ENCODE measurements at places on chromosomes 4 and X.

DNA sequence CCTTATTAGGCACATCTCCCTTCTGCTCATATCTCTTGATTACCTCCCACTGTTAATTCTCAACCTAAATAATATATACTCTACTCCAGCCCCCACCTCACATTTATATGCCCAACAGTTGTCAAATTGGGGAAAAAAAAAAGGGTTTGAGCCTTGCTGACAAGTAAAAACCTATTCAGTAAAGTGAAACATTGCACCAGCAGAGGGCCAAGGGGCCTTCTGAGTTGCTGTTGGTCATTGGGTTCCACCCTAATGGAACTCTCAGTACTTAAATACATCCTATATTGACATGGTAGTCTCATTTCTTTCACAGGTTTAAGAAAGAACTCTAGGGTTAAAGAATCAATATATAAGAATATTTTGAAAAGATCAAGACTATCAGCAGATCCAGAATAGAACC lies 362.2 kb downstream of the SMARCA1 start:
- no peak for DNase-seq

- DNase-seq = no peak
Measured at GRCh38 chr4:80913381-80913780, 117.1 kb upstream of the BMP3 start.

DNA sequence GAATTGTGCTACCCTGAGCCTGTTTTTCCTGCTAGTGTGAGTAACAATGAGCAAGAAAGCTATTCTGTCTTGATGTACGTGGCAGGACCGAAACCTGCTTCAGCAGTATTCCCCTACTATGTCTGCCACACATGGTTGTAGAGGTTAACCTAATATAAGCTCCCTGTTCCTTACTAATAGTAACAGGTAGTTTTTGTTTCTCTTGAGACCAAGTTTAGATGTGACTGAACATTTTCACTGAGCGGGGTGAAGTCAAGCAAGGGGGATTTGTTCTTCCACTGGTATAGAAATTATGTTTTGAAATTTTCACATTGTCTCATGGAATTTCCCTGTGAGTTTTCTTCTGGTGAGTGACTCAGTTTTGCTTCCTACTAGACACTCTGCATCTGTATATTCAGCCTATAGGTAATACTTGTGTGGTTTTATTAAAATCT lies 37.3 kb downstream of the RRAGB start:
- no peak for DNase-seq

- DNase-seq = no peak
Measured at GRCh38 chrX:103742339-103742738, 31.6 kb downstream of the TMEM31 start.

GRCh38 chr4:25621027-25621930 lies 34.4 kb upstream of the SLC34A2 start:
- no peak for DNase-seq

- DNase-seq = no peak
Measured at GRCh38 chr4:61741327-61742096, 541.4 kb downstream of the ADGRL3 start.

DNA sequence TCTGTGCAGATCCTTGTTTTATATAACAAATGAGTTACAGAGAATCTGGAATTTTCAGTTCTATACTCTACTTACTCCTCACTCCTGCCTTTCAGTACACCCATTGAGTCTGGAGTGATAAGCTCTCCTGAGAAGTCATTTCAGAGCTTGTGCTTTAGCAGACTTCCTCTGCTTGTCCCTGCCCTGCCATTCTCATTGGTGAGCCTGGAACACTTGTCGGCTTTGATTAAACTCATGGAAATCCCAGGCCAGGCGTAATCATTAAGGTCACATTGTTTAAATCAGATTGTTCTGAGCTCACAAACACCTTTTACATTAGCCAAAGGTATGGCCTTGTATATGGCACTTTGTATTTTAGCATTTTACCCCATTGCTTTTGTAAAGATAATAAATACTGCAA lies 102.7 kb downstream of the CNKSR2 start:
- DNase-seq = no peak

GRCh38 chrX:8870411-8870810 lies 69.2 kb upstream of the FAM9A start:
- no peak for DNase-seq

- DNase-seq = no peak
Measured at GRCh38 chr4:90572996-90573395, 445.8 kb downstream of the CCSER1 start.

- DNase-seq = peak; percentile 16
Measured at GRCh38 chrX:49176421-49177326, 5.0 kb downstream of the PLP2 start.

- DNase-seq = no peak
Measured at GRCh38 chrX:22150371-22150770, 118.2 kb downstream of the PHEX start.

DNA sequence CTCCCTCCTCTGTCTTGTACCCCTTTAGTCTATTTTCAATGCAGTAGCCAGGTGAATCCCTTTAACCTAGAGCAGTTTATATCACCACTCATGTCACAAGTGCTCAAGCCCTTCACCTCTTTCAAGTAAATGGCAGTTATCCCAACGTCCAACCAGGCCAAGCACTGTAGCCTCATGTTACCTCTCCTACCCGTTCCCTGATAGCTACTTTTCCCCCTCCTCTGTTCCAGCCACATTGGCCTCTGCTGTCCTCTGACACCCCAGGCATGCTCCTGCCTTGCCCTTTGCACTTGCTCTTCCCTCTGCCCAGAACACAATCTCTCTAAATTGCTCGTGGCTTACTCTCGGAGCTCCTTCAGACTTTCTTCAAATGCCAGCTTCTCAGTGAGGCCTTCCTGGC lies 15.2 kb downstream of the GUCY1B1 start:
- no peak for DNase-seq

- DNase-seq = no peak
Measured at GRCh38 chrX:152989292-152989658, 4.6 kb downstream of the PNMA5 start.

GRCh38 chrX:129802863-129803262 lies 23.1 kb downstream of the SASH3 start:
- no peak for DNase-seq

- DNase-seq = no peak
Measured at GRCh38 chrX:49287665-49288064, 15.8 kb upstream of the GAGE10 start.

- DNase-seq = no peak
Measured at GRCh38 chr4:14829795-14830194, 172.5 kb upstream of the CPEB2 start.

GRCh38 chr4:25651682-25652081 lies 4.0 kb upstream of the SLC34A2 start:
- DNase-seq = no peak

GRCh38 chr4:11635342-11635741 lies 206.6 kb upstream of the HS3ST1 start:
- DNase-seq = no peak

- no peak for DNase-seq
Measured at GRCh38 chrX:7943600-7944245, 16.5 kb upstream of the PNPLA4 start.

GRCh38 chr4:162891788-162892707 lies 274.6 kb downstream of the NAF1 start:
- DNase-seq = no peak

DNA sequence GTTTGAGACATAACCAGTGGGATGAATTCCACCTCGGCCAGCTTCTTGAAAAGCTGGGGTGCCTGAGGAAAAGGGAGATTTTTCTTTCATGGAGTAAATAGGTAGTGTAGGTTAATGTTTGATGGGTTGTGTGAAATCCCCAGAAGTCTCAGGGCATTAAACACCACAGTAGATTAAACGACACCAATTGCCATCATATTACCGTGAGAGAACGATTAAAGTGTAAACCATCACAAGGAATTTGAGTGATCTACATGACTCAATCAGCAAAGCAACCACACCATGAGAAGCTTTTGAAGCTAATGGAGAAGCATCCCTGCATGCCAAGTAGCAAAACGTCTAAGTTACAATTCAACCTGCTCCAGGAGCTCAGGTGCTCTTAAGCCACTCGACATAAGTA lies 322.5 kb upstream of the GATB start:
- no peak for DNase-seq

GRCh38 chrX:7680181-7680580 lies 162.8 kb upstream of the VCX start:
- no peak for DNase-seq

GRCh38 chr4:161949946-161950725 lies 213.7 kb downstream of the FSTL5 start:
- no peak for DNase-seq

GRCh38 chrX:119989905-119990555 lies 46.5 kb upstream of the NKAP start:
- DNase-seq = no peak

DNA sequence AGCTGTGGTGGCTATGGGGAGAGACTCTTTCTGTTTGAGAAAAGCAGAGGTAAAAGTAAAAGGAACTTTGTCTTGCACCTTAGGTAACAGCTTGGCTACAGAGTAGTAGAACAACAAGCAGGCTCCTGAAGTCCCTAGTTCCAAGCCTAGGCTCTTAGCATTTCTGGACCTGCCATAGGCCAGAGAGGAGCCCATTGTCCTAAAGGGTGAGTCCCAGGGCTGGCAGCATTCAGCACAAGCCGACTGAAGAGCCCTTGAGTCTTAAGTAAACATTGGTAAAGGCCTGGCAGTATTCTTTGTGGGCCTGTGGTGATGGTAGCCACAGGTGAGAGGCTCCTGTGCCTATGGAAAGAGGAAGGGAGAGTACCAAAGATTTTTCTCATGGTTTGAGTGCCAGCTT lies 38.2 kb downstream of the CSN3 start:
- DNase-seq = no peak

DNA sequence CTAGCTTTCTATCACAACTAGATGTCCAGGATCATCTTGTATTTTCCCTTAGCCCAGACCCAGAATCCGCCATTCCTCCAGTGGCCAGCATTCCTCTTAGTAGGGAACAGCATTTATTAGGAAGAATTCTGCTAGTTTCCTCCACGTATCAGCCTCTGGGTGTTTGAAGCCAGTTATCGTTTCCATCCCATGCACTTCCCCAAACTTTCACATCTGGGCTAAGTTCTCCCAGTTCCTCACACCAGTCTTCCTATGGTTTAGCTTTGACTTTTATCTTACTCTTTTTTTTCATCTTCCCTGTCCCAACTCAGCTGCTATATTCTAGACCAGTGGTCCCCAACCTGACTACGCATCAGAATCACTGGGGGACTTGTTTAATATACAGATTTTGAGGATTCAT lies 53.5 kb upstream of the PRSS48 start:
- no peak for DNase-seq

DNA sequence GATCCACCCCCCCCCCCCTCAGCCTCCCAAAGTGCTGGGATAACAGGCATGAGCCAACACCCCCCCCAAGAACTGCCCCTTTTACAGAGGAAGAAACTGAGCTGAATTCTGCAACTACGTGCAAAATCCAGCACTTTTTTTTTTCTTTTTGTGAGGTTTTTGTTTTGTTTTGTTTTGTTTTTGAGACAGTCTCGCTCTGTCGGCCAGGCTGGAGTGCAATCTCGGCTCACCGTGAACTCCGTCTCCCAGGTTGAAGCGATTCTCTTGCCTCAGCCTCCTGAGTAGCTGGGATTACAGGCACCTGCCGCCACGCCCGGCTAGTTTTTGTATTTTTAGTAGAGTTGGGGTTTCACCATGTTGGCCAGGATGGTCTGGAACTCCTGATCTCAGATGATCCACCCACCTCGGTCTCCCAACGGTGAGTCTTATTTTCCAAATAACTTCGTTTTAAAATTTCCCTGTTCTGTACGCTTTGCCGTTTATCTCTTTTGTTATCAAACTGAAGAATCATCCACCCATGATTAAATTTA lies 4.9 kb downstream of the CRLF2 start:
- no peak for DNase-seq

DNA sequence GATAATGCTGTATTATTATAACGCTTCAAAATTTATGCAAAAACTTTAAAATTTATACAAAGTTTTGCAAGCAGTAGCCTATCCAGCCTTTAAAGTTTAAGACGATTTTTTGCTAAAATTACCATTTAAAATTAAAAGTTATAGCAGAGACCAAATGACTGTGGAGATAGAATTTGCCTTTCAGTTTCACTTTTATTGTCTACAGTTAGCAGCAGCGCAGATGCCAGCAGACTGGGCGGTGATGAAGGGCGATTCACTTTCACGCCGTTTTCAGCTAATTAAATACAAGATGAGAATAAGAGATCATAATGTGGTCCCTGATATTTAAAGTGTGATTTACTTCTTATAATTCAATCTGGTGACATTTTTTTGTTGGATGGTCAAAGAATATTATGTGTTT lies 1381.5 kb upstream of the ADGRL3 start:
- DNase-seq = peak; percentile 22

- DNase-seq = no peak
Measured at GRCh38 chr4:47570816-47571215, 85.7 kb downstream of the ATP10D start.

GRCh38 chr4:16199093-16199492 lies 27.2 kb downstream of the TAPT1 start:
- DNase-seq = no peak

- DNase-seq = peak; percentile 66
Measured at GRCh38 chrX:53262918-53263394, 18.4 kb downstream of the IQSEC2 start.

DNA sequence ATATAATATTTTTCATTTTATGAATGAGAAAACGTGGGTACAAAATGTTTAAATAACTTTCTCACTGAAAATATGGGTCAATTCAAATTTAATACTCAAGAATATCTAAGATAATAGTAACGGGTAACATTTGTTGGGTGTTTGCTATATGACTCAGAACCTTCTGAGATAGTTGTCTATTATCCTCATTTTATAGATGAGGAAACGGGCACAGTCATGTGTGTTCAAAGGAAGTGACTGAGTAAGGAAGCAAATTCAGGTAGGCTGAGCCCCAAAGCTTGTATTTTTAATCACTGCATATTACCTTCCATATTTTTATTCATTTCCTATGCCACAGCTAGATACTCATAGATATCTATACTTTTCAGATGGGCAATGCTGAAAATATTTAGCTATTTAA lies 12.2 kb upstream of the CAMK2D start:
- DNase-seq = no peak

DNA sequence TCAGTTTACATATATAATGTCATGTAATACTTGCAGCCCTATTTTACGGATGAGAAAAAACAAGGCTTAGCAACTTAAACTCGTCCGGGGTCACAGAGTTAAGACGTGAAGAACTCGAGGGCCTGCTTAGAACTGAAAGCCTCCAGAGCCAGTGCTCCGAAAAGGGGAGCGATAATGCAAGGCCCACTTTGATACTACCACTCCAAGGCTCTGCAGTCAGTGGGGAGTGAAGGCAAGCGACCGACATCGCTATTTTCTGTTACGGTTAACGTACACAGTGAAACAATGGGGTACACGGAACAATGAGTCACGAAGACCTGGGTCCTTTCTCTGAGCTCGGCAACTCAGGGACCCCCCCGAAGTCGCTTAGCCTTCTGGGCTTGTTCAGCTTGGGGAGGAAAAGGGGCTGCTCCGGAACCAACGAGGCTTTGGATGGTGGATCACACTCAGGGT lies 965 bp downstream of the PPA2 start:
- no peak for DNase-seq

- no peak for DNase-seq
Measured at GRCh38 chr4:183873409-183874185, 31.5 kb upstream of the STOX2 start.

- no peak for DNase-seq
Measured at GRCh38 chr4:27844376-27844775, 983.7 kb downstream of the STIM2 start.

All from MG63 (cell line).